ENCODE measurements at places on chromosomes 4 and X. TPM values are rescaled to one million over a fixed set of nuclear protein-coding genes. Genes with fewer than 3 reads are reported as not detected.

DNA sequence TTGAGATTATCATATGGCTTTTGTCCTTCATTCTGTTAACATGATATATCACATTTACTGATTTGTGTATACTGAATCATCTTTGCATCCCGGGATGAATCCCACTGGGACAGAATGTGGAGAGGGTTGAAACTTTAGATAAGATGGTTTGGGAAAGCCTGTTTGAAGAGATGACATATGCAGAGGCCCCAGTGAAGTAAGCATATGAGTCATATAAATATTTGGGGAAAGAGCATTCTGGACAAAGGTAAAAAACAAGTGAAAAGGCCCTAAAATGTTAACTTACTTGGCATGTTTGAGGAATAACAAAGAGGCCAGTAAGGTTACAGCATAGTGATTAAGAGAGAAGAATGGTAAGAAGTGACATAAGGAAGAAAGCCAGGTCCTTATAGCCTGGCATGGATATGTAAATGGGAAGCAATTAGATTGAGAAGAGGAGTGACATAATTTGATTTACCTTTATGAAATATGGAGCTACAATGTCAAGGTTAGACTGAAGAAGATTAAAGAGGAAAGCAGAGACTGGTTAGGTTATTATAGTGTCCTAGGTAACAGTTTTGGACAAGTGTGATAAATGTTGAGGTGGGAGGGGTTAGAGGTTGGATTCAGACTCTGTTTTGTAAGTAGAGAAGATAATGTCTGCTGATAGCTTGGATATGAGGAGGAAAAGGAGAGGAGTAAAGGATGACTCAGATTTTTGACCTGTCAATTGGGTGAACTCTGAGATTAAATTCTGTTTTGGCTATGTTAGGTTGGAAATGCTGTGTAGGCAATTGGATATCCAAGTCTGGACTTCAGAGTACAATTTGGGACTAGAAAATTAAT, 54.6 kb upstream of the DRP2 start:
- DNase-seq, result no peak

GRCh38 chr4:173282626-173283025, 51.5 kb downstream of the HMGB2 start:
- no peak for DNase-seq

DNA sequence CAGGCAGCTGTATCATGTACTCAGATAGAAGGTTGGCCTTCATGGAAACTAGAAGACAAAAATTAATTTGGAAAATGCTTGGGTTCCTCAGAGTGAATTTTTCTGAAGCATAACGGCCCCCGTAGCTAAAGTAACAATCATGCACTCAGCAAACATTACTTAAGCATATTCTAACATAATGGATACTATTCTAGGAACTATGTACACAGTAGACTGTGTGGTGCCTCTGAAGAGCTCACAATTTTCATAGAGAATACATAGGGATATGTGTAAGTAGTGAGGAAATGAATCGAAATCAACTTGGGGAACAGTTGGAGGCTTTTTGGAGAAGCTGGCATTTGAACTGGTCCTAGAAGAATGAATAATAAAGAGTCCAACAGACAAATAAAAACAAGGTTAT, 1045.0 kb downstream of the GLUD2 start:
- no peak for DNase-seq

GRCh38 chr4:7691982-7692381, 247.7 kb downstream of the AFAP1 start:
- DNase-seq, result no peak

GRCh38 chr4:152640058-152640921, 39.5 kb downstream of the TMEM154 start:
- no peak for DNase-seq

DNA sequence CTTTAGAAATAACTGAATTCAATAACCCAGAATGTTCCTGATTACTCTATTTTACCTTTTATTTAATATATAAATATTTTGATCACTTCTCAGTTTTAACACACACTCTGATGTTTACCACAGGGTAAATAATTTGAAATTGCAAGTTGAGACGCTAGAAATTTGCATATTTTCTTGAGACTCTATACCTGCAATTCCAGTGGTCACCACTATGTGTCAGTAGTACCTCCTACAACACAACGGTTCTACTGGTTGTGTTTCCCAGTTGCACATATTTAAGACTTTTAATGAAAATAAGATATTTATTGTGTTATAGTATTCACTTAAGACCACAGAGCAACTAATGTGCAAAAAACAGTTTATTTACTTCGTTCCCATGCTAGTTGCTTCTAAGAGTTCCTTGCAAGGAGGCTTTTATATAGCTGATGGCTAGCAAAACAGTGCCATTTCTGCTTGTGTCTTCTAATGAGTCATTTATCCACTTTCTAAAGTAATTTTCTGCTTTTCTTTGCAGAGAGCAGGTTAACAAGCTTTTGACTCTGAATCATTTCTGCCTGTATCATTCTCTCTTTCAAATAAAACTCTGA, 98.9 kb upstream of the PDLIM3 start:
- no peak for DNase-seq

DNA sequence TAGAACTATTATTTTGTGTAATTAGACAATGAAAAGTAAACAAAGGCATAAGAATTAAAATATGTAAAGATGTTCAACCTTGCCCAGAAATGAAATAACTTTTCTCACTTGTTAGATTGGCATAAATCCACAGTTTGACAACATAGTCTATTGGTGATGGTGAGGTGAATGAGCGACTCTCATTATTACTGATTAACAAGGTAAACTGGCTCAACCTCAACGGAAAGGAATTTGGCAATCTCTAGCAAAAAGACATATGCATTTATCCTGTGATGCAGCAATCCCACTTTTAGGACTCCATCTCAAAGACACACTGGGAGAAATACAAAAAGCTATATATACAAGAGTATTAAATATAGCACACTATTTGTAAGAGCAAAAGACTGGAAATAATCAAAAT, 22.3 kb downstream of the UBA6 start:
- no peak for DNase-seq

DNA sequence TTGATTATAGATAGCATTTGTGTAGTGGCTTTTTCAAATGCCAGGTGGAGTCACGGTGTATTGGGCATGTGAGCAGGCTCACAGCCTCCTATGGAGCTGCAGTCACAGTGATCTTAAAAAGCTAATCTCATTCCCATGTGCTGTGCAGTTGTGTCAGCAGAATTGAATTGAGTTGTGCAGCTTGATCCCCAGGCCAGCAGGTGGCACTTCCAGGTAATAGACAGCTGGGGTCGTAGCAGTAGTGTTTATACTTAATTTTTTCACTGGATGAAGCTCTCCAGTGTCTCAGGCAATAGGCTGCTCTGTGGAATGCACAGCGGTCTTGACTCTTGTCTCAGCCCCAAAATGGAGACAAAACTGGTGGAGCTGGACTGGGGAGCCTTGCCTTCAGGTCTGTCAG, 1028.1 kb downstream of the SH3BGRL start:
- no peak for DNase-seq

GRCh38 chrX:39675162-39675553, 422.6 kb downstream of the BCOR start:
- DNase-seq, result no peak

The UGT2A1 gene
- not detected for total RNA-seq

The ITIH6 gene
- total RNA-seq, result not detected

The DOK7 gene
- 0.81 TPM for total RNA-seq

The SPANXN4 gene
- not detected for total RNA-seq

The NLRP2B gene
- not detected for total RNA-seq
